CD4-positive, alpha-beta T cell treated with Interleukin-4 for 1 hour (primary cell): ENCODE measurements at places on chromosomes 2 and 18.

GRCh38 chr2:55958756-55959155 lies 35.2 kb upstream of the EFEMP1 start:
- DNase-seq: no peak

- DNase-seq: no peak
Measured at GRCh38 chr18:70333316-70333715, 44.5 kb downstream of the SOCS6 start.

DNA sequence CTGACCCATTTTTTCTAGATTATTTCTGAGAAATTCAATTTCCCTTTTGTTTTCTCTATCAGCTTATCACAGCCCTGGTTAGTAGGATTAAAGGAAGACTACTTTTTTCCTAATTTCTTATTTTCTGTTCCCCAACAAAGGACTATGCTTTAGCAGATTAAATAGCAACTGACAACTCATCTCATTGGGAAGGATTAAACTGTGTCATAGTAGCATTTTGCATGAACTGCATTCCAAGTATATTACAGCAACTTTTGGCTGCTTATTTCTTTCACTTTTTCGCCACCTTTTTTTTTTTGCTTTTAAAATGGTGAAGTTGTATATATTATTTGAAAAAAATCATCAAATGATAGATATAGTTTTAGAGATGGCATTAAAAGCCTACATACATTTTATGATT lies 570.3 kb downstream of the FBXO15 start:
- DNase-seq: no peak

DNA sequence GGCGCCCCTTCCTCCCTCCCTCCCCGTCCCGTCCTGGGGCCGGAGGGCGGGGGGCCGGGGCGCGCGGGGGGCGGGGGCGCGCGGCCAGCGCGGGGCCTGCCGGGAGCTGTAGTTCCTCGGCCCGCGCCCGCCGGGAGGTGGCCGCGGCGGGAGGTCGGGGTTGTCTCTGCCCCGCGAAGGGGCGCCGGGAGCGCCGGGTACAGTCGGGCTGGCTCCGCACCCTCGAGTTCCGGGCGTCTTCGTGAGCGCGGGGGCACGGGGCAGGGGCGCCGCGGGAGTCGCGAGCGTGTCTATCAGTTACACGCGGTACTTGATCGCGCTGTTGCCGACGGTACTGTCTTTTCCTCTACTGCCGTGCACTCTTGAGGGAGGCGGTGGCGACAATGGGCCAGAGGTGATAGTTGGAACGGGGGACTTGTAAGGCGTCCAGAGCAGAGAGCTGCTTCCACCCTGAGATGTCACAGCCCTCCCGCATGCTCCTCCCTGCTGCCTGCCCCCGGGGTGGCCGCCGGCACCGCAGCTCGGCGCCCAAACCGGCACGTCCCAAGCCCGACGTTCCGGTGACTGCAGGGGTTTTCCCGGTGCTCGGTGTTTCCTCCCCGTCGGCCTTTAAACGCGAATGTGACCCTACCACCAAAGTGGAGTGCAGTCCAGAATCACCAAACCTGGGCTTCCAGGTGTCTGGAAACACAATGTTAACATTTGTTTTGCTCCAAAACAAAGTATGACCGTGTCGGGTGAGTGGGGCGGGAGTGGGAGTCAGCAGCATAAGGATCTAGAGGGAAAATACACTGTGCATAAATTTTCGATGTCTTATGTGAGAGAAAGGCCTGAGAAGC lies at the start of gene PRKD3:
PRKD3 (minus strand) TSS at position 48 of the 839 bp plus-strand sequence. CDS start 8,309 bp downstream, outside the sequence.
- peak; percentile 60 for DNase-seq

GRCh38 chr2:140451324-140451723 lies 1671.1 kb upstream of the NXPH2 start:
- DNase-seq: no peak

GRCh38 chr2:239171643-239172042 lies 229.2 kb downstream of the HDAC4 start:
- no peak for DNase-seq

GRCh38 chr2:14445670-14446069 lies 186.8 kb upstream of the LRATD1 start:
- no peak for DNase-seq

DNA sequence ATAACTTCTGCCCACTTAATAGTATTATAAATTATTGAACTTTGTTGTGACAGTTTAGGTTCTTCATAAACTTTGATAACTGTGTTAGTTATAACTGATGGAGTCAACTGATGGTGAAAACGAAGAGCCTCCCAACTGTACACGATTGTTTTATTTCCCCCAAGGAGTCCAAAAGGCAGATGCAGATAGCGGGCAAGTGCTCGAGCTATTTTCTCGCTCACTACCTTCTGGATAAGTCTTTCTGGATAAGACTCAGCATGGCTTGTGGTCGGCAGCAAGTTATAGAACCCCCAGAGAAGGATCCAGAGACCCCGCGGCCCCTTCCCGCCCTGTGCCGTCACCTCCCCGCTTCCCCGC lies 517 bp downstream of the GCFC2 start:
- no peak for DNase-seq

- no peak for DNase-seq
Measured at GRCh38 chr2:229575569-229576315, 138.6 kb downstream of the DNER start.

GRCh38 chr2:101419096-101419663 lies 31.9 kb upstream of the CREG2 start:
- peak; percentile 74 for DNase-seq

GRCh38 chr2:217160103-217160743 lies 300.4 kb upstream of the TNP1 start:
- DNase-seq: no peak

DNA sequence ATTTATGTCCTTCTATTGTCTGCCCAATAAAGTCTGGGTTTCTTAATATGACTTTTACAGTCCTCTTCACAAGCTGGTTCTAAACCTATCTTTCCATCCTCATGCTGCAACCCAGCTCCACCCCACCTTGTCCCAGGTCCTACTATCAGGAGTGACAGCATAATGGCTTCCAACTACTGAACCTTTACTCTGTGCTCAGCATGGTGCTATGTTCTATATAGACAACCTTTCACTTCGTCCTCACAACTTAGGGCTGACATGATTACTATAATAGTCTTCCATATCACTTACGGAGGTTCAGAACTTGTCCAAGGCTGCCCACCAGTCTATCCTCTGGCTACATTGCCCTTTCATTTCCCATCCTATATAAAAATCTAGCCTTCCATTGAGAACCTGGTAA lies 256.8 kb downstream of the ALK start:
- no peak for DNase-seq

GRCh38 chr18:51135795-51136194 lies 61.7 kb downstream of the MEX3C start:
- no peak for DNase-seq

DNA sequence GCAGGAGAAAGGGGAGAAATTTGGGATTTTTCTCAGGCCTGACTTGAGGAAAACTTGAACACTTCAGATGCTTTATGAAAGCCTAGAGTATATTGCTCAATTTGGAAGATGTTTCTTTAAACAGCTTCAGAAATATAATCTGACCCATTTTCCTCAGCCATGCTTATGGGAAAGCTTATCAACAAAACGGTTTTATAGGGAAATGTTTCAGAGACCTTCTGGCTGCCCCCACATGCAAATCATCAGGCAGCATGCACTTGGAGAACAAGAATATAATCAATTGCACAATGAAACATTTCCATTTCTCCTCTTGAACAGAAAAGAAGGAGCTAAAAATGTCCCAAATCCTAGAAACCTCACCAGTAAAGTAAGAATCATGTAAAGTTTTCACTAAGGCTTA lies 411.2 kb upstream of the ETAA1 start:
- DNase-seq: no peak

DNA sequence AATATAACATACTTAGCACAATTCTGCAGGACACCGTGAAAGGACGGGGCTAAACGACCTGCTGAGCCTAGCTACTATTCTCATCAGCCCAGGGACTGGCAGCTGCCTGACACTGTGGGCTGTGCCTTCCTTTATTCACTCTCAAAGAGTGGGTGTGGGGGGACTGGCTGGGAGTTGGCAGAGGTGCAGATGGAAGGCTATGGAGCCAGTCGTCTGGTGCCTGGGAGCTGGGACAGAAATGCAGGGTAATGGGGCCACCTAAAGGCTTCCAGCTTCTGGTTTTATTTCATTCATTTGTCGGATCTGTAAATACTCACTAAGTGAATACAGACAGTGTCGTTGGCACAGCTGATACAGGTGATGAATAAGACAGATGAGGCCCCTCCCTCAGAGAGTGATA lies 56.0 kb upstream of the NFU1 start:
- no peak for DNase-seq

- DNase-seq: peak; percentile 12
Measured at GRCh38 chr18:68714366-68714711, 569 bp downstream of the TMX3 start.

GRCh38 chr18:8286303-8286702 lies 322.9 kb upstream of the RAB12 start:
- DNase-seq: no peak

- peak; percentile 31 for DNase-seq
Measured at GRCh38 chr18:5159080-5159479, 38.0 kb downstream of the AKAIN1 start.

GRCh38 chr2:84640411-84640810 lies 124.1 kb downstream of the DNAH6 start:
- no peak for DNase-seq

- DNase-seq: no peak
Measured at GRCh38 chr2:43175876-43176275, 50.5 kb downstream of the ZFP36L2 start.

DNA sequence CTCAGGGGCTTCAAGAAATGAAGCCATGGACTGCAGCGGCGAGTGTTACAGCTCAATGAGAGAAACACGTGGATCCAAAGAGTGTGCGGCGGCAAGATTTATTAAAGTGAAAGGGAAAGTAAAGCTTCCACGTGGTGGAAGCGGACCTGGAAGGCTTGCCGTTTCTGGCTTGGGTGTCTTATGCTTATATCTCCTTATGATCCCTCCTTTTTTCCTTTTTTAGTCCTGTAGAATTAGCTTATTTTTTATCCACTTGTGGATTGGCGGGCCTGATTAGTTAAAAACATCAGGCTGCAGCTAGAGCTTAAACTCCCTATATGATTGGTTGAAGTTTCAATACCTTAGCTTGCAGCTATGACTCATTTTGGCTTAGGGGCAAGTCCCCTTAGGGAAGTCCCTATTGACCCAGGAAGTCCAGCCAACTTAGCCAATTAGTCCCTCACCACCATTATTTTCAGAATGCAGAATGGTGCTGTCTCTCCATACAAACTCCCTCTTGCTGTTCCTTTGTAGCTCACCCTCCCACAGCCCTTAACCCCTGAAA lies 11.6 kb upstream of the HNMT start:
- DNase-seq: peak; percentile 61

DNA sequence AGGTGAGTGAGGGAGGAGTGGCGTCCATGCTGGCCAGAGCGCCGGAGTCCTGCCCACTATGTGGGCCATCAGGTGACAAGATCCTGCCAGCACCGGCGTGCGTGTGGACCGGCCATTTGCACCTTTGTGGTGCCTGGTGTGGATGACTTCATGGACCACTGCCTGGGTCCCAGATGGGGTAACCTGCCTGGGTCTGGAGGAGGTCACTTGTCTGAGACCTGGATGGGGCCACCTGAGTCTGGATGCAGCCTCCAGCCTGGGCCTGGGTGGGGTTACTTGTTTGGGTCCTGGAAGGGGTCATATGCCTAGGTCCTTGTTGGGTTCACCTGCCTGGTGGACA lies 299.6 kb downstream of the NDUFA10 start:
- peak; percentile 8 for DNase-seq

DNA sequence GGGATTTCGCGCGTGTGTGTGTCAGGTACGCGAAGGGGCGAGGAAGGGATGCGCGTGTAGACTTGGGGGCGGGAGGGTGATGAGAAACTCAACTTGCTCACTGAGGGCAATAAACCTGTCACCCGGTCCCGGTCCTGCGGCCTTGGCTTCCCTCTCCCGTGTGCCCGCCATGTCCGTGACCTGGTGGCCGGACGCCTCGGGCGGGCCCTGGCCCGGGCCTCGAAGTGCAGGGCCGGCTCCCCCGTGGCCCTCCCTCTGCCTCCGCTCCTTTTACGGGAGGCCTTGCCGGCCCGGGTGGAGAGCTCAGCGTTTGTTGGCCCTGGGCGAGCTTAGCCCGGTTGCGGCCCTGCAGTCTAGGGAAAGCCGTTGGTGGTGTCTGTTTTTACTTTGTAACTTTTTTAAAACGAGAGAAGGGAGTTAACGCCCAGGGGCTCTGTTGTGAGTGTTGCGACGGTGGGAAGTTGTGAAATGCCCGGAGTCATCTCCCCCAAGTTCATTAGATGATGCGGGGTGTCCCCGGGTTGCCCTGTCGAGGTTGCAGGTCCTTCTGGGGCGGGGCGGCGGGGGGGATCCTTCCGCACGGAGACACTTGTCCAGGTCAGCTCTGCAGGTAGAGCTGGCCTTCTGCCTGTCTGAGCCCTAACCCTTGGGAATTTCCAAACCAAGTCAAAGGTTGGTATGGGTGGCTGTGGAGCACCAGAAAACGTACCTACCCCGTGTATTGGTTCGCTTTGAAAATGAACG lies 883 bp downstream of the SMCHD1 start:
- peak; percentile 69 for DNase-seq

DNA sequence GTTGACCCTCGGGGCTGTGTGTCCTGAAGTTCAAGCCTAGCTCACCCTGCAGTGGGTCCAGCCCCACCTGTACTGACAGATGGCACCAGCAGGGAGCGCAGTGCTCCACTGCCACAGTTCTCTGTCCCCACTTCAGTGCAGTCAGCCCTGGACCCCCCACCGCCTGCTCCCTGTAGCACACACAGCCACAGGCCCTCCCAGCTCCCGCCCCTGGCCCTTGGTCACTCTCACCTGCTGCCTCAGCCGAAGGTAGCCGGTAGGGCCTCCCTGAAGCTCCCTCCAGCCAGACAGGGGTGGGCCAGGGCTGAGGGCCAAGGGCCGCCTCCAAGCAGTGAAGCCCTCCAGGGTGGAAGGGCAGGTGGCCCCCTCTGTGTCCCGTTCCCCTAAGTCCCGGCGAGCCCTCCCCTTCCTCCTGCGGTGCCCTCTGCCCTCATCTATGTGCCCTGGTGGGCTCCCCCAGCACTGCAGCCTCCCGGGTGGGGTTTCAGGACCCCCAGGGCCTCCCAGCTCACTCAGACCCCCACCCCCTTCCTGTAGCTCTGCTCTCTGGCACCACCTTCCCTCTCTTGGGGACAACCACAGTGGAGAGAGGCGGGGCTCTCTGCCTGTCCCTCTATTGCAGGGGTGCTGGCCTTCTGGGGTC lies 10.8 kb upstream of the ALPP start:
- DNase-seq: no peak

- DNase-seq: no peak
Measured at GRCh38 chr18:49519101-49519971, 32.3 kb upstream of the C18orf32 start.

GRCh38 chr18:60541661-60542060 lies 169.1 kb upstream of the MC4R start:
- no peak for DNase-seq

DNA sequence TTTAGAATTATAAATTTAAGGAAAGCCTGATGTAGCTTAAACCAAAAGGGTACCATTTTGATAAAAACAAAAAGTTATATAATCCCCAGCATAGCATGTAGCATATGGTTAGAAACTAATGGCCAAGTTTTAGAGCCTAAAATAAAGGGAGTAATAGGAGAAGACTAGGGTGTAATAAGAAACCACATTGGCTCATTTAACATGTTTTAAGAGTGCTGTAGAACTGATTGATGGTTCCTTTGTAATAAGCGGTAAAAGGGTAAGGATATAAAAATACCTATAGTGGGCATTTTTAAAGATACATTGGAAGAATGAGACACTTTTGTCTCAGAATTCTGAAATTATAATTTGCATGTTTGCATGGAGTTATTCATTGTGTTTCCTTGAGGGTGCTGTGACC lies 1.9 kb downstream of the PSMA8 start:
- no peak for DNase-seq

GRCh38 chr2:85554980-85555612 lies 6.2 kb downstream of the GGCX start:
- no peak for DNase-seq
